ENCODE measurements at places on chromosomes 2 and 18. TPM values are rescaled to one million over a fixed set of nuclear protein-coding genes. Genes with fewer than 3 reads are reported as not detected.

DNA sequence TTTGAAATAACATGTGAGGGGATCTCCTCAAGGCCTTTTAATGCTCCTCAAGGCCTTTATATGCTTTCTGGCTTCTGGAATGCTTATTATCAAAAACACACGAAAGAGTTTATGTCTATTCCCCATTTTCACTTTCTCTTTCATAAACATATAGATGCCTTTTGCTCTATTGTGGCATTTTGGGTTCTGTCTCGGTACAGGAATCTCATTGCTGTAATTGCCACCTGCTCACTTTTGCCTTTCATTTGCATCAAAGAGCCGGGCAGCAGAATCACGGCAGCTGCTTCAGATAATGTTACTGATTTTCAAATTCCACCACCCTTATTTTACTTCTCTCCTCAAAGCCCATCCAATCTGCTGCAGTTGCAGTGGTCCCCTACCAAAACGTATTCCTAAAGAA, 54.8 kb upstream of the LPIN2 start:
- no peak for DNase-seq

ELOA2 gene
- total RNA-seq: not detected

GRCh38 chr2:200736646-200737274, 75.0 kb upstream of the BZW1 start:
- DNase-seq: no peak

EFR3B gene
- total RNA-seq: 0.76 TPM

GRCh38 chr2:81213598-81213997, 909.0 kb upstream of the LRRTM1 start:
- DNase-seq: no peak

DNA sequence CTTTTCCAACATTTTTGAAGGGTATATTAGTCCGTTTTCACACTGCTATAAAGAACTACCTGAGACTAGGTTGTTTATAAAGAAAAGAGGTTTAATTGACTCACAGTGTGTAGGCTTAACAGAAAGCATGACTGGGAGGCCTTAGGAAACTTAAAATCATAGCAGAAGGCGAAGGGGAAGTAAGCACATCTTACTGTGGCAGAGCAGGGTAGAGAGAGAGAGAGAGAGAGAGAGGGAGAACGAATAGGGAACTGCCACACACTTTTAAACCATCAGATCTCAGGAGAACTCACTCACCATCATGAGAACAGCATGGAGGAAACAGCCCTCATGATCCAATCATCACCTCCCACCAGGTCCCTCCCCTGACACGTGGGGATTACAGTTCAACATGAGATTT, 420.3 kb downstream of the SOCS6 start:
- no peak for DNase-seq

DHRS9 gene
- total RNA-seq: not detected

DNA sequence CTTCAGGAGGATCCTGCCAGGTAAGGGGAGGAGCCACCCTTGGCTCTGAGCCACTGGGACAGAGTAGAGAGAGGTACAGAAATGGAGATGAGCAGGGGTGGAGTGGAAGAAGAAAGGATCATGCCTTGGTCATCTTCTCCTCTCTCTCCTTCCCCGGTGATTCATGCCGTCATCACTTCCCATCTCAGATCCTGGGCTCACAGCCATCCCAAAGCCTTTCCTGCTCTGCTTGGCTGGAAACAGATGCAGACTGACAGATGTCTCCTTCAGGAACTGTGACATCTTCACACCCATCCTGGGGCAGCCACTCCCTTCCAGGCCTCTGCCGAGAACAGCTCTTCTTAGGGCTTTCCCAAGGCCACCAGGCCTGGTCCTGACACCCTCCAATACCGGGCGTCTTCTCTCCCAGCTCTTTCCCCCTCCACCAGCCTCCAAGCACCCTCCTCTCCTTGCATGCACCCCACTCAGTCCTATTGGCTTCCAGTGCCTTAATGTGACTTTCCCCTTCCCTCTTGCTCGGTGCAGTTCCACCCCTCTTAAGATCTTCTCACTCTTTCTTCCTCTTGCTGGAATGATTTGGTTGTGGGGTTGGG, 58.3 kb upstream of the TNP1 start:
- DNase-seq: peak; percentile 92

GRCh38 chr2:131033786-131034121, 59.5 kb downstream of the FAM168B start:
- no peak for DNase-seq

- peak; percentile 21 for DNase-seq
Measured at GRCh38 chr2:198347946-198348345, 543.6 kb downstream of the PLCL1 start.

- DNase-seq: no peak
Measured at GRCh38 chr2:70723286-70723885, 44.6 kb downstream of the ADD2 start.

- DNase-seq: peak; percentile 9
Measured at GRCh38 chr2:144946263-144946662, 426.3 kb upstream of the ZEB2 start.

DNA sequence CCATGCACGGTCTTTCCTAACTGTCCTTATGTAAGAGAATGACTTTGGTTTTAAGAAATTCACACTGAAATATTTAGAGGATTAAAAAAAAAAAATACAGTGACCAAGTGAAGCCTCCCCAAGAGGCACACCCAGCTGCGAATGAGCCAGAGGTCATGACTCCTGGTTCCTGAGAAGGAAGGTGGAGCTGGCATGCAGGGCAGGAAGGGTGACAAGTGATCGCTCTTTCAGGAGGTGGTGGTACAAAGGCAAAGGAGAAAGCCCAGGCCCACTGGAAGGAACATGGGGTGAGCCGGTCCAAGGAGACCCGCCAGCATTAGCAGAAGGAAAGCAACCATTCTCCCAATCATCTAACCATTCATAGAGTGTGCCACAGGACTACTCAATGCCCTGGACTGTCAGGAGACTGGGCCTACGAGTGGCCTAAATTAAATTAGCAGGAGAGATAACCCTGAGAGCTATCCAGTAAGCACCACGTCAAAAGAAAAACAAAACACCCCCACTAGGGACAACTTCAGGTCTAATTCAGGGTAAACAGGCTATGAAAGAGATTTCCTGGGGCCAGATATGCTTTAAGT, 7.8 kb downstream of the INO80C start:
- DNase-seq: no peak

- peak; percentile 55 for DNase-seq
Measured at GRCh38 chr2:127386246-127386645, 1.5 kb downstream of the MAP3K2 start.

DNA sequence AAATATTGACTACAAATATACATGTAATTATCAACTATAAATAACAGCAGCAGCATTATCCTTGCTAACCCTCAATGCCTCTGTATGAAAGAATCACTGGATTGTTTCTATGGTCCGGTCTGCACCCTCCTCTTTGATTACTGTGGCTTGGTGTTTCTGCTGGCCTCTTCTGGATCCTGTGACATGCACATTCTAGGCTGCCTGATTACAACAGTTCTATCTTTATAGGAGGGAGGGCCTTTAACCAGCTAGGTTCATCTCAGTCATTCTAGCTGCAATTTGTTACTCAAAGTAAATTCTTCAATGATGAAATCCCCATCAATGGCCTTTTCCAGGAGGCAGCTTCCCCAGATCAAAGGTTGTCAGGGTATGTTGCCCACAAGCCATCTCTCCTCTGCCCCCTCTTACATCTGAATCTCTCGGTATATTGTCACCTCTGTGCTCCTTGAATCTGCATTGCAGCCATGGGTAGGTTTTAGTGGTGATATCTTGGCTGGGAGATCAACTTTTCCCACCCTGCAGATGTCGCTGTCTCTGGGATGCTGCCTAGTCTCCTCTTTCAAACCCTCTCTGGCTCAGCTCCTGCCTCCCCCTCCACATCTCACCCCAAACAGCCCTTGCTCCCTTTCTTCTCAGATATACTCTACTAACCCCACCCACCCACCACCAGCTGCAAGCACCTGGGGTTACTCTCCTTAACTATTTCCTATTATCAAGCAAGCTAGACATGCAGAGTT, 106.2 kb upstream of the BZW1 start:
- DNase-seq: no peak

GRCh38 chr18:59606193-59607077, 90.8 kb downstream of the CCBE1 start:
- DNase-seq: no peak

DNA sequence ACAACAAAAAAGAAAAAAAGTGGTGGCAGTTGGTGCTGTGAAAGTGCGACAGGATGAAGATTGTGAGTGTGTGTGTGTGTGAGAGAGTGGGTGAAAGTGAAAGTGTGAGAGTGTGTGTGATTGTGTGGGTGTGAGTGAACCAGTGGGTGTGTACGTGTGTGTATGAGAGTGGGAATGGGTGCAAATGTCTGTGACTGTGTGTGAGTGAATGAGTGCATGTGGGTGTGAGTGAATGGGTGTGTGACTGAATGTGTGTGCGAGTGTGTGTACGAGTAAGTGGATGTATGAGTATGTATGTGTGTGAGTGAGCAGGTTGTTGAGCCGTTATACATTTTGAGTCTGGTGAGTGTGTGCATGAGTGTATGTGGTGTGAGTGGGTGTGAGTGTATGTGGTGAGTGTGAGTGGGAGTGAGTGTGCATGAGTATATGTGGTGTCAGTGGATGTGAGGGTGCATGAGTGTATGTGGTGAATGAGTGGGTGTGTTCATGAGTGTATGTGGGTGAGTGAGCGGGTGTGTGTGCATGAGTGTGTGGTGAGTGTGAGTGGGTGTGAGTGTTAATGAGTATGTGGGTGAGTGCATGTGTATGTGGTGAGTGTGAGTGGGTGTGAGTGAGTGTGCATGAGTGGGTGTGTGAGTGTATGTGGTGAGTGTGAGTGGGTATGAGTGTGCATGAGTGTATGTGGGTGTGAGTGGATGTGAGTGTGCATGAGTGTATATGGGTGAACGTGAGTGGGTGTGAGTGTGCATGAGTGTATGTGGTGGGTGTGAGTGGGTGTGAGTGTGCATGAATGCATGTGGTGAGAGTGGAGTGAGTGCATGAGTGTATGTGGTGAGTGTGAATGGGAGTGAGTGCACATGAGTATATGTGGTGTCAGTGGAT, 69.3 kb upstream of the HPCAL1 start:
- DNase-seq: no peak

GPR55 gene
- not detected for total RNA-seq

GRCh38 chr18:41752826-41753225, 202.2 kb upstream of the PIK3C3 start:
- no peak for DNase-seq

- DNase-seq: no peak
Measured at GRCh38 chr2:15622614-15623480, 31.2 kb downstream of the DDX1 start.

DNA sequence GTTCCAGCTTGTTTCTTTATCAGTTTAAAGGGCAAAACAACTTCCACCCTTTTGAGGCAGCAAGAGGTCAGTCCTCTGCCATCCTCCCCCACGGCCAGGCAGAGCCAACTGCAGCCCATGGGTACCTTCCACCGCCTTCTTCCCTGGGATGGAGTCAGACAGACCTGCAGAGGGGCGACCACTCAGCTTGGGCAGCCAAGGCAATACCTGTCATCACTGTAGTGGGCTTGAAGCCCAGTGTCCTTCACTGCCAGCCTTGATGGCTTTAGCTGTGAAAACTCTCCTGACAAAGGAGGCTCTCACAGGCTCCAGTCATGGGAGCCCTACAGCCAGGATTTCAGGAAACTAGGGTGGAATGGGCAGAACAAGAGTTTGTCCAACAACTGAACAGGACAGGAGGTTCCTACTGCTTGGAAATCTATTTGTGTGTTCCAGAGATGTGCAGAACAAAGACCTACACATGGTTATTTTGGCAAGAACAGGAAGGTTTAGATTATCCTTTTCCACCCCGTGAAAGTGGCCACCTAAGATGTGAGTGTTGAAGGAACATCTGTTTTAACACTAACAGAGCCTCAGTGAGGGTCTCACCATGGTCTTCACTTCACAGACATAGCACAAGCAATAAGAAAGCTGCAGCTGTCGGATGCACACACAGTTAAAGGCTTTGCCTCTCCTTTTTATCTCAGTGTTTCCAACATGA, 93.9 kb upstream of the RMDN2 start:
- no peak for DNase-seq

ABCG5 gene
- not detected for total RNA-seq

DNA sequence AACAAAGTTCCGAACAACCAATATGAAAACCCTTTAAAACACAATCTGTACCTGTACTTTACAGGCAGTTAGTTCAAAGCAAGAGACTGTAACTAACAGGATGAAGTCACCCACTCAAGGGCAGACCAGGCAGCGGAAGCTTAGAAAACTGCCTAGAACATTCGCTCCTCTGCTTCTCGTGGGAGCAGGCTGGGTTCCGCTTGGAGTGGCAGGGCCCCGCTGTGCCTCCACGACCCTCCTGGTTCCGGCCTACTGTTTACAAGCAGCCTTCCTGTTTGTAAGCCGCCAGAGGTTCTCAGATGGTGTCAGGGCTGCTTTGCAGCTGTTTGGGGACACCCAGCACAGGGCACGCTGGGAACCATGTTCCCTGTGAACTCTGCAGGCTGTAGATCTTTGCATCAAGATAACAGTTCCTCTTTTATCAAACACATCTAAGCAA, 31.3 kb downstream of the CIB4 start:
- no peak for DNase-seq

- peak; percentile 85 for DNase-seq
Measured at GRCh38 chr2:58571181-58571852, 330.2 kb upstream of the FANCL start.

DNA sequence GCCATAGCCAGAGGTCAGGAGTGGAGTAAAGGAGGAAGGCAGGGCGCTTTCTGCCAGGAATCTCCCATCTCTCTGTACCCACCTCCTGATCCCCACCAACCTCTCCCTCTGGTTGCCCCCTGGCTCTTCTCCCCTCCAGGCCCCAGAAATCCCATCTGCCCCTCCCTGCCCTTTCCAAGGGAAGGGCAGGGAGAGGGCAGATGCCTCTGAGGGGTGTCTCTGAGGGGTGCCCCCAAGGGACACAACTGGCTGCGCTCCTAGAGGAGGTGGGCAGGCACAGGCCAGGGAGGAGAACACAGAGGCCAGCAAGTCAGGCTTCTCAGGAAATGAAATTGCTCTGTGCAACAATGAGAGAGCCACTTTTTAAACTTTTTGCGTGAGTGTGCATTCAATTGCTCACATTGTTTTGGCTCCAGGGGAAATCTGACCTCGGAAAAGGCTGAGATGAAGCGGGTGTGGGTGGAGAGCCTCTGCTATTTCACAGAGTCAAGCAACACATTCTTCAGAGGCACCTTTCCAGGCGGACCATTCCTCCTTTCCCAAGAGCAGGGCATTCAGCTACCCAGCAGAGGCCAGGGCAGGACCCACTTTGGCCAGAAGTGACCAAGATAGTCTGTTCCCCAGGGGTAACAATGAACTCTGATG, 125.5 kb downstream of the SMAD7 start:
- DNase-seq: peak; percentile 89

GRCh38 chr18:79211844-79212243, 142.7 kb downstream of the ATP9B start:
- DNase-seq: peak; percentile 4

- no peak for DNase-seq
Measured at GRCh38 chr18:59961070-59961469, 61.3 kb downstream of the PMAIP1 start.

EGR4 gene
- not detected for total RNA-seq

GRCh38 chr2:65602603-65603235, 170.3 kb upstream of the SPRED2 start:
- DNase-seq: no peak

- DNase-seq: no peak
Measured at GRCh38 chr2:124534028-124534427, 508.9 kb downstream of the CNTNAP5 start.

- peak; percentile 87 for DNase-seq
Measured at GRCh38 chr2:150681120-150681804, 193.8 kb upstream of the RND3 start.

Measured in GM23248 (cell line).